T-helper 2 cell (primary cell): ENCODE measurements at places on chromosomes 2 and 18.

DNA sequence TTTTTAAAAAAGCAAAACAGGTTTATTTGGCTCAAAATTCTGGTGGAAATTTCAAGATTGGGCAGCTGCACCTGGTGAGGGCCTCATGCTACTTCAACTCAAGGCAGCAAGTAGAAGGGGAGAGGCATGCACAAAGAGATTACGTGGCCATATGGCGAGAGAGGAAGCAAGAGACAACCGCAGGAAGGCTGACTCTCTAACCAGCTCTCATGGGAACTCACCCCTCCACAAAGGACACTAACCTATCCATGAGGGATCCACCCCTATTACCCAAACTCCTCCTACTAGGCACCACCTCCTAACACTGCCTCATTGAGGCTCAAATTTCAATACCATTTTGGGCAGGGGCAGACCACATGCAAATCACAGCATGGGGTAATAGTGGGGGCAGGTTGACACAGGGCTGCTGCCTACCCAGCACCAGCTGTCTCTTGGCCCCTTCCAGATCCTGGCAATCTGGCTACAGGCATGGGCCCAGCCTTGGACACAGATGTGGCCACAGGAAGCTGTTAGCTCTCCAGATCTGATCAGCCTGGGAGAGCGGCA is 2.0 kb upstream of the CAPN10 start:
- DNase-seq, result no peak

GRCh38 chr2:101735166-101735533 is 37.6 kb downstream of the MAP4K4 start:
- no peak for DNase-seq

DNA sequence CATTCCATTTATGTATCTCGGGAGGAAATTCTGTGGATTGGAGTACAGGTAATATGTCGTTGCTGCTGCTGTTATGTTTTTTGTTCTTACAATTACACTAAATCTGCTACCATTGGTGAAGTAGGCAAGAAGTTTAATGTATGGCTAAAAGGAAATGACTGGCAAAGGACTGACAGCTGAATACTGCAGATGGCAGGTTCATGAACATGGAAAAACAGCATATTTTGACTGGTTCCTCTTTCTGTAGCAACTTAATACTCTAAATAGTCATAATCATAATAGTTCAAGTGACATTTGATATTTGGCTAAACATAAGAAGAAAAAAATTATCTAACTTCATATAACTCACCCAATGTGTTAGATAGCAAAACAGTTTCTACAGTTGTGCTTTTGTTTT is 84.5 kb upstream of the PGAP1 start:
- DNase-seq, result no peak

DNA sequence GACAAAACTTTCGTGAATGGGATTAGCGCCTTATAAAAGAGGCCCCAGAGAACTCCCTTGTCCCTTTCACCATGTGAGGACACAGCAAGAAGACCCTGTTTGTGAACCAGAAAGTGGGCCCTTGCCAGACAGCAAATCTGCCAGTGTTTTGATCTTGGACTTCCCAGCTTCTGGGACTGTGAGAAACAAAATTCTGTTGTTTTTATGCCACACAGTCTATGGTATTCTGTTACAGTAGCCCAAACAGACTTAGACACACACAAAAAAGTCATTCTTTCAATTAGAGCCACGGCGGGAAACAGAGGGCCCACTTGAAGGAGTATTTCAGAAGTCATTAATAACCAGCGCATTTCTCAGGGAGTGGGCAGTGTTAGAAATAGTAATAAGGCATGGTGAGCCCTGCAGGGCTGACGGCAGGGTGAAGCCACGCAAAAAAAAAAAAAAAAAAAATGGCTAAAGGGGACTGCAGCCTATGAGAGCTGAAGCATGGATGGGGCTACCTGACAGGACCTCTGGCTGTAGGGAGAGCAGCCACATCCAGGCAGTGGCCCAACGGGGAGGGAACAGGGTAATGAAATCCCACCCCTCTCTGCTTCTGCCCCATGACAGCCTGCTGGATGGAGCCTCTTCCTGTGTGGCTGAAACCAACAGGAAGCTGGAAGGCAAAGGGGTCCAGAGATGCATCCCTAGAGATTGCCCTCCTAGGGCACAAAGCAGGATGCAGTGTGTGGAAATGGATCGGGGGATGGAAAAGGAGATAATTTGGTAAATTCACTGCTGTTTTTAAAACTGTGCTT is 189.3 kb downstream of the KCNS3 start:
- DNase-seq, result no peak

DNA sequence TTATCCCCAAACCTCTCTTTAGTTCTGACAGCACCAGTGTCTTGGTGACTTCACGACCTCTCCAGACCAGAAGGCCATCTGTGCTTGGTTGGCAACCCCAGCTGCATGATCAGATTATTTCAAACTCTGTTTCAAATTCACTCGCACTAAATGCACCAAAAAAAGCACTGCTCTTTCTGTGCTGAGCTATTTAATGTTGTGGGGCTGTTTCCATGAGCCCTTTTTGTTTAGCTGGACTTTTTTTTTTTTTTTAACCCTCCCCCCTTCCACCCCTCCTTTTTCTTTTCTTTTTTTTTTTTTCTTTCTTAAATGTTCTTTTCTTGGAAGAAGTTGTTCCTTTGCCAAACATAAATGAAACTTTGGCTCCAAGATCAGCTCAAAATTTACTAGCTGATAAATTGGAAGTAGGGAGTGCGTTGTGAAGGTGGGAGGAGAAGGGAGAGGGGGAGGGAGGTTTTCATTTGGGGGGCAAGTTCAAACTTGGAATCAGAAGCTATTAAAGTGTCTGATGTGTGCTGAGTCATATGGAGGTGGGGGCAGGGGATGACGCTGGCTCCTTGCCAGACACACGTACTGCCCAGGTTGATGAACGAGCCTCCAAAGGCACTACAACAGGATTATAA is 543.0 kb upstream of the TNP1 start:
- DNase-seq, result no peak

DNA sequence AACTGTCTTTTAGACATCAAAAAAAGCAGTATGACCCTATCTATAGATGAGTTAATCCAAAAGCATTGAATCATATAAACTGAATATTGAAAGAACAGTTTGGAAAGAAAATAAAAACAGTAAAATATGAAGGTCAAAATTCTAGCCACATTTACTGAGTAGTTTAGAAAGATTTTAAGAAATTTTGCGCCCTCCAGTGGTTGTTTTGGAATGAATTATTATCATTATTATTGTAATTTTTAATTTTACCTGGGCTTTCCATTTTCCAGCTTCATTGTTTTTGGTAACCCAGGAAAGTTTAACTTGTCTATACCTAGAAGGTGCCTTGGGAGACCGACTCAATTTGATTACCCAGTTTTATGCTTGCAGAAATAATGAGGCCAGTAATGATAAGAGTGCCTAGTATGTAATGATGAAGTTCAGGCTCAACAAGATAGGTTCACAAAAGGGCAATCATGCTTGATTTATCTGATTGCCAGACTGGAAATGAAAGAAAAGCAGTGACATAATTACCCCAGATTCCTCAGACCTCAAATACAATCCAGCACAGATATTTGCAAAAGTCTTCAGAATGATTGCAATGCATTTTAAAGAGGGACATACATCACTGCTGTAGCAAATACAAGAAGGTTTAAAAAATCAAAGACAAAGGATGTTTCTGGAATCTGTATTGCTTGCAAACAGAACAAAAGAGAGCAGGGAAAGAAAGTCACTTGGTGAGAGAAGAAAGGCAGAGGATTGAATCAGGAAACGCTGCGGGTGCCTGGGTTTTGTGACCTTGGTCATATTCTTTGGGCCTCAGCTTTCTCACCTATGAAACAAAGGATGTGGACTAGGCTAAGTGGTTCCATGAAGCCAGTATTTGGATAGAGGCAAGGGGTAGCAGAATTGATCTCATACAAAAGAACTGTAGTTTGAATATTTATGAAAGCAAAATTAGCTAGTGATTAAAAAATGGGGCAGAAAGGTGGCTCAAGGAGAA is 153.8 kb downstream of the MAP2 start:
- no peak for DNase-seq

DNA sequence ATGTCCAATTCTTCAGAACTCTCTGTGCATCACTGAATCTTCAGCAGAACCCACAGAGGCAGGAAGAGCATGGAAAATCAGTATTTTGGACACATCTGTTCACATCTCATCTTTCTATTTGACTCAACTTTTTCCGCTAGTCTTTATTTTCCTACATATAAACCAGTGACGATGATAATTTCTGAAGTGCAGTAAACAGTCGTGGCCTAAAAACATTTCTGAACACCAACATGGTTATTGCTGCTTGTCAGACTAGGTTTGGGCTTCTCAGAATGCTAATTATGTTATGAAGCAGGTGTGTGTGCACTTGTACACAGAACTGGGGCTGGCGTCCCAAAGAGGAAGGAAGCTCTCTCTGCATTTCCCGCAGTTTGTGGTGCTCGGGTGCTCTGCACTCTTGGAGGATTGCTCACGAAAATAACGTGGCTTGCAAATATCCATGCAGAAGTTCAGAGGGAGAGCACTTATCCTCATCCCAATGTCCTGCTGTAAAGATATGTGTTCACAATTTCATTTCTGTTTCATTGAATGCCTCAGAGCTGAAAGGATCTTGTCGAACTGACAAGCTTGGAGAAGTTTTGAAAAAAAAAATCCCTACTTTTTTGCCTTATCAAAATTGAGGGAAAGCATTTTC is 50.8 kb downstream of the EDAR start:
- peak; percentile 78 for DNase-seq

DNA sequence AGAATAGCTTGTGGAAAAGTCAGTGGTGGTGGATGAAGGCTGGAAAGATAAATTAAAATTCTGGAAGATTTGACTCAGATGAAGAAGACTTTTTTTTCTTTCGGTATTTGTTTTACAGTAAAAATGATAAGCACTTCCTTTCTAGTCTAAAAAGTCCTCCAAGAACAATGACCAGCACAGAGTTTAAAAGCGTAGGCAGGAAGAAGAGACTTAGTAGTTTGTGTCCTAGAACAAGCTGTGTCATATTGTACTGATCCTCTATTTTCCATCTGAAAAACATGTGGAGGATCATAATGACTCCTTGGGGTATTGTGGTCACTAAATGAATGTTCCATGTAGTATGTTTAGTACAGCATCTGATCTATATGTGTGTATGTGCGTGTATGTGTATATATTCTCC is 132.4 kb upstream of the FSHR start:
- no peak for DNase-seq

DNA sequence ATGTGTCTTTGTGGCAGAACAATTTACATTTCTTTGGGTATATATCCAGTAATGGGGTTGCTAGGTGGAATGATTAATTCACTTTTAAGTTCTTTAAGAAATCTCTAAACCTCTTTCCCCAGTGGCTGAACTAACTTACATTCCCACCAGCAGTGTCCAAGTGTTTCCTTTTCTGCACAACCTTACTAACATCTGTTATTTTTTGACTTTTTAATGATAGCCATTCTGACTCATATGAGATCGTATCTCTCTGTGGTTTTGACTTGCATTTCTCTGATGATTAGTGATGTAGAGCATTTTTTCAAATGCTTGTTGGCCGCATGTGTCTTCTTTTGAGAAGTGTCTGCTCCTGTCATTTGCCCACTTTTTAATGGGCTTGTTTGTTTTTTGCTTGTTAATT is 43.1 kb upstream of the PTH2R start:
- no peak for DNase-seq

GRCh38 chr18:57982372-57983021 is 61.5 kb upstream of the NEDD4L start:
- DNase-seq, result no peak

GRCh38 chr2:163656622-163657280 is 79.1 kb downstream of the FIGN start:
- no peak for DNase-seq

DNA sequence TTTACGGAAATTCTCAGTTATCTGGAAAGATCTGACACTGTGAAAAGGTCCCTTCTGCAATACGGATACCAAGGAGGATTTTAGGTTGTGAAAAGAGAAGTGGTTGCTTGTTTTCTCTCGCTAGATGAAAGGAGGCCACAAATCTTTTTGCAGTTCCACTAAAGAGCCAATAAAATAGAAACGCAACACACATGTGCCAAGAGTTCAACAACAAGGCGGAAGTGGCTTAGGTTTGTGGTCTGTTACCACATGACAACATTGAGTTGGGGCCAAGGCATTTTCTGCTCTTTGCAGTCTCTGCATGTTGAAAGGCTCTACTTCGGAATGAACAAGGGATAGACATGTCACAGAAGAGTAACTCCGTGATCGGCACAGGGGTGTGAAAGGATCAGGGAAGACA is 115.7 kb upstream of the OSR1 start:
- peak; percentile 61 for DNase-seq

DNA sequence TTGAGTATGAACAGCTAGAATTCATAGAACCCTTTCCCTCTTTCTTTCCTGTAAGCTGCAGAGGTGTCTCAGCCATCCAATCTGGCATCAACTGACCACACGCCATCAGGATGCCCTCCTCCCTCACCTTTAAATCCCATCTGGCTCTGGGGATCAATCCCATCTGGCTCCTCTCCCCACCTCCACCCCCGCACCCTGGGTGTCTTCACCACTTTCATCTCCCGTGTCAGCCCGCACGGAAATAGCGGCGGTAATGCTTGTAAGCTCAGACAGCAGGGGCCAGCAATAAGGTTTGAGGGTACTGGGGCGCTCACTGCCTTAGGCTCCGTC is 508 bp upstream of the TUBA4B start:
- DNase-seq, result no peak
